ENCODE measurements at places on chromosomes 2 and 18.

DNA sequence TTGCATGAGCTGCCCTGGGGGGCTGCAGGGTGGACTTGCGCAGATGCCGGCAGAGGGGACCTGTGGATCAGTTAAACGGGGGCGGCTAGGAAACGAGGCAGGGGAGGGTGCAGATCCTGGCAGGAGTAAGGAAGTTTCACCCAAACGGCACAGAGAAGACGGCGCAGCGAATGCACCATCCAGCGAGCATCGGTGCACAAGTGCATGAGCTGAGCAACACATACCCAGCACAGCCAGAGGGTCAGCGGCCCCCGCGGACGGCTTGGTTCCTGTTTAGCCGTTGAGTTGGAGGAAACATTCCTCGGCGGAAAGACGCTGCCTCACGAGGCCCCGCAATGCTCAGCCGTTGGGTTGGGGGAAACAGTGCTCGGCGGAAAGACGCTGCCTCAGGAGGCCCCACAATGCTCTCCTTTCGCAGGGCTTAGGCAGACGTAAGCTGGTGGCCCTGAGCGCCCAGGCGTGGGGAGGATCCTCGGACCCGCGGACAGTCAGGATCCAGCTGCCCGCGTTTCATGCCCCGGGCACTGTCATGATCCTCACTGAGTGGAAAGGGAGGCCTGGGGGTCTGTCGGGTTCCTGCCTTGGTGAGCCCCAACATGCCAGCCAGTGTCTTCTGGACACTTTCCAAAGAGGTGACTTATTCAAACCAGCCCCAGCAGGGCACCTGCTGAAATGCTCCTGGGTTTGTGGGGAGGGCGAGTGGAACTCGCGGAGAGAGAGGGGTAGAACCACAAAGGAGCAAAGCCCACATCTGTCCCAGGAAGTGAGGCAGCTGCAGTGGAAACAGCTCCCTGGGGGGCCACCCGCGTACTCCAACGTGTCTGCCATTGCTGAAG is 86.3 kb downstream of the NDUFA10 start:
- DNase-seq, result no peak

DNA sequence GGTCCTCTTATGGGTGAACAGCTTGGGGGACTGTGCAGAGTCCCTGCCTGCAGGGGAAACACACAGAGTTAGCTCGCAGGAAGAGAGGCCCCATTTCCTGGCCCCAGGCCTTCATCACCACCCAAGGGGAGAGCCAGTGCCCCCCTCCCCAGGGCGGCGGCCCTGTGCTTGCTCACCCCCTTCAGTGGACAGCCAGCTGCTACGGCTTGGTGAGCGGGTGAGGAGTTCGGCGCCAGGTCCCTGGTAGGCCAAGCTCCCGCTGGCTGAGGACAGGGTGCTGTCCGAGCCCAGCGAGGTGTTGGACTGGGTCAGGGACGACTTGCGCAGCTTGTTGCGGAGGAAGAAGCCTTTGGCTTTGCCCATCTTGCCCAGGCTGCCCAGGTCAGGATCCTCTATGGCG is 17.2 kb upstream of the SFXN5 start:
- no peak for DNase-seq

GRCh38 chr2:180607514-180608049 is 372.8 kb upstream of the UBE2E3 start:
- no peak for DNase-seq

GRCh38 chr2:63408530-63408929 is 179.7 kb downstream of the WDPCP start:
- DNase-seq, result no peak

- DNase-seq, result no peak
These were observed 30.2 kb upstream of the ROCK1 start for GRCh38 chr18:21141668-21142422.

DNA sequence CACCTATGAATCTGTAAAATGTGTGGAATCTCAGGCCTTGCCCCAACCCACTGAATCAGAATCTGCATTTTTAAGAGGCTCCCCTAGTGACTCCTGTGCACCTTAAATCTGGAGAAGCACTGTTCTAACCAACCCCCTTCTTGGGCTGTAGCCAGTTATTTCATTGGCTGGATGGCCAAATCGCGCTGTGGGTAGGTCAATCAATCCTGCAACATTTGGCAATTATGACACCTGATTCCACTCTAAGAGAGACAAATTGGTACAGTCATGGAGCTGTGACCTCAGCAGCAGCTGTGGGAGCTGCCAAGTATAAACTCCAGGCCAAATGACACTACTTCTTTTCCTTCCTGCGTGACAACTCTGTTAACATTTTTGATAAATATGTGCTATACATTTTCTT is 208.7 kb downstream of the CLIP4 start:
- DNase-seq, result no peak

- no peak for DNase-seq
These were observed 133.0 kb downstream of the FSHR start for GRCh38 chr2:49021271-49021670.

GRCh38 chr2:209901172-209901571 is 101.3 kb upstream of the RPE start:
- DNase-seq, result no peak

DNA sequence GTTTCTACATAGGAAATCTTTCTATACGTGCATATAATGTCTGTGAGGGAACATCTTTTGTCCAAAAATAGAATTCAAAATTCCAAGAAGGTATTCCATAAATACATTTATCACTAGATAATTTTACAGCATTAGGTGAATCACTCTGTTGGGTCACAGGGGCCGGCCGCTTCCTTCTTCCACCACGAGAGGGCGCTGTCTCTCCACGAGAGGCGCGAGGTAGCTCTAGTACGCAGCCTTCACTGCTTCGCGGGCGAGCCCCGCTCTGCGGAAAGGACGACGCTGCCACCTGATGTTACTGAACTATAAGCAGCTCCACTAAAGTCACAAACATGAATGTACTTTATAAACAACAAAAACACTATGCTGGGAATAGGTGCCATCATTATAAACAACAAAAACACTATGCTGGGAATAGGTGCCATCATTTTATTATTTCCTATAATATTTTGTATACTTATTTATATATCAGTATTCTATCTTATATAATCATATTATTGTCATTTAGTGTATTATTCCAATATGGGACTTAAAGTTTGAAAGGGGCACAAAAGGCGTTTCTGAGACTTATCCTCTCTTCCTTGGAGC is 69.4 kb upstream of the REV1 start:
- DNase-seq, result peak; percentile 81

- peak; percentile 73 for DNase-seq
These were observed 64.2 kb downstream of the RBMS1 start for GRCh38 chr2:160429248-160430000.

GRCh38 chr2:230447455-230448451 is 31.8 kb downstream of the SP100 start:
- no peak for DNase-seq

DNA sequence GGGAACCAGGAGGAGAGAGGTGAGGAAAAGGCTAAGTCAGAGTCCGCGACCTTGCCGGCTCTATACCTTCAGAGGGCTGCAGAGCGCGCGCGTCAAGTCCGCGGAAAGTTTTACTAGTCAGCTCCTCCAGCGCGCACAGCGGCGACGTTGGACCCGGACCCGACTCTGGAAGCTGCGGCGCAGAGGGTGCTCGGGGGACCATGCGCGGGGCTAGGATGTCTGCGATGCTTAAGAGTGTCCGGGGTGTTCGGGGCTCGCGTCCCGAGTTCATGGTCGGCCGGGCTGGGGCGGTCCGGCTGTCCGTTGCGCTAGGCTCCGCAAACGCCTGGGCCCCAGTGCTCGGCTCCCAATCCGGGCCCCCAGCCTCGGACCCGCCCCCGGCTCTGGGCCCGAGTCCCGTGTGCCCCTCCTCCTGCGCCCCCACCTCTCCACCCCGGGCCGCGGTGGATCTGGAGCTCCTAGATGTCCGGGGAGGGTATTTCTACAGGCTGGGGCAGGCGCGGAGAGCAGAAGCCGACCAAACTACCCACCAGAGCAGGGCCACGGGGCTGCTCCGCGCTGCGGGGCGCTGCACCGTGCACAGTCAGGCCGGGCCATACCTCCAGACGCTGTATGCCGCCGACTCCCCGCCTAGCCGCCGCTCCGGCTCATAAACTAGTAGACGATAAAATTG is at the start of gene LBX2:
Gene LBX2, minus strand, starts transcription at position 337 of the 673 bp plus-strand sequence. Its CDS starts 66 bp downstream, at position 271.
- DNase-seq, result no peak

DNA sequence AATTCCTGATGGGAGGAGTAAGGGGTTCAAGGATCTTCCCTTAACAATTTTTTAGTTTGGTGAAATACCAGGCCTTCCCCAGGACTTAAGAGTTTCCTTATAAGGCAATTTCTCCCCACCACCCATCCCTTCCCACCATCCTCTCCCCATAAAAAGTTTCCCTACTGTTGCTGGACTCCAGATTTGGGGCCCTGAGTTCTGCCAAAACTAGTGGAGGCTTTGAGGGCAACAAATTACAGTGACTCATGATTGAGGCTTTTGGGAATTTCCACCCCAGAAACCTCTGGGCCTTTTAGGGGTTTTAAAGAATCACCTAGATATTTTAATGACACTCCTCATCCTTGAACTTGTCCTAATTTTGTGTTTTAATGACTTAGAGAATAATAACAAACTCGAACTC is 14.3 kb upstream of the EN1 start:
- DNase-seq, result no peak

- DNase-seq, result no peak
These were observed 54.6 kb downstream of the LAMA3 start for GRCh38 chr18:23743733-23744333.

DNA sequence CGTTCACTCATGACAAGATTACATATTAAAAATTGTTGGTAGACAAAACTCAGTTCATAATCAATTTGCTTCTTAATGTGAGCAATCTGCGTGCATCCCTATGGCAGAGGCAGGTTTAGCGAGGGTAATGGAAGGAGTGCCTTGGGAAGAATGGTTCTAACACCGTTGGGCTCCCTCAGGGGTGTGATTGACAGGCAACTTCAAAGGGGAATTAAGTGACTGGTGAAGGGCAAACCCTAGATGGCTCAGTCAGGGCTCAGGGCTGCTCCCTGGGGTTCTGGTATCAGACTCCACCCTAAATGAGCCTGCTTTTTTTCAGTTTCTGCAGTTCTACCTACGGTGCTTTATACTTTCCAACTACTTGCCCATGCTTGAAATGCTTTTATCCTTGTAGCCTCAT is 419.5 kb upstream of the CELF4 start:
- no peak for DNase-seq

- peak; percentile 72 for DNase-seq
These were observed at the start of gene SPDYA for GRCh38 chr2:28810384-28811285. Gene SPDYA (plus strand): TSS chr2:28810834. CDS start chr2:28816015, 5,181 bp downstream.

- no peak for DNase-seq
These were observed 22.3 kb downstream of the KIAA1328 start for GRCh38 chr18:36851202-36851590.

GRCh38 chr2:134120733-134121630 is 132.9 kb upstream of the MGAT5 start:
- peak; percentile 31 for DNase-seq

- DNase-seq, result no peak
These were observed 107.1 kb upstream of the POU3F3 start for GRCh38 chr2:104746858-104747257.

GRCh38 chr2:39007875-39008504 is 112.9 kb downstream of the SOS1 start:
- DNase-seq, result no peak

- no peak for DNase-seq
These were observed 39.4 kb downstream of the PXDN start for GRCh38 chr2:1704631-1705556.

DNA sequence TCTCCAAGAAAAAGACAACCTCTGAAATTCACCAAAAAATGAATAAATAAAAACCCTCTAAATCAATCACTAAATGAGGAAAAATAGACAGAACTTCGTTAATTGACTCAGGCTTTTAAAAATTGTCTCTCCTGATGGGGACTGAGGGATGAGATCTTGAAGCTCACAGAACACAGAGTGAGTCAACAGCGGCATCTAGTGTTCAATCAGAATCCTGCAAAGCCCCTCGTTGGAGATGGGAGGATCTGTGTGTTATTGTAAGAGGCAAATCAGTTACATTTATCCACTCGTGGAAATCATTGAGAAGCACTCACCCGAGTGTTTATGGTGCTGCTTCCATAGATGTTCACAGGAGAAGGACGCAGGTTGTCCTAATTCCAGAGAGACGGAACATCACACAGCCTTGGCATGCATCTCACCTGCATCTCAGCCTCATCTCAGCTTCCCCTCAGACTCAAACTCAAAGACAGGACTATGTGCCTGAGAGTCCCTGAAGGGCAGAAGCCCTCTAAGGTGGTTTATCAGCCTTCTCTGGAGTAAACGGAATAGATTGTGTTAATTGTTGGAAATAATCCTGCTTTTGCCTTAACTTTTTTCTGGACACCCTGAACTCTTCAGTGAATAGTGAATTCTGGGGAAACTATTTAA is 82.0 kb downstream of the MREG start:
- DNase-seq, result peak; percentile 63

- DNase-seq, result no peak
These were observed 12.9 kb upstream of the POU3F3 start for GRCh38 chr2:104840893-104841585.

GRCh38 chr2:219118504-219118903 is 42.1 kb downstream of the NHEJ1 start:
- no peak for DNase-seq

DNA sequence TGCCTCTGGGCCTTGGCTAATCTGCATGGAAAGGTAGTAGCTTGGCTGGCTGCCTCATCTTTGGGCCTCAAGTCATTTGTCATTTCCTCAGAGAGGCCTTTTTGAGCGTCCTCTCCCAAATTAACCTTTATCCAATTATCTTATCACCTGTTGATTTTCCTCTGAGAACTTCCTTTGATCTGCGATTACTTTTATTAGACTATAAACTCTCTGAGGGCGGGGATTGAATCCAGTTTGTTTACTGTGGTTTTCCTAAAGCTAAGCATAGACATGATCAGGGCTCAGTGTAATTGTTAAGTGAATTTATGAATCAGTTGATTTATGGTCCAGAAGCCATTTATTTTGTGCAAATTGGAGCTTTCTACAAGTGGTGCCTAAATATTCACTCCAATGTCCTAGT is 7.5 kb downstream of the RPE start:
- DNase-seq, result no peak

GRCh38 chr2:15584767-15585469 is 6.8 kb upstream of the DDX1 start:
- DNase-seq, result no peak

DNA sequence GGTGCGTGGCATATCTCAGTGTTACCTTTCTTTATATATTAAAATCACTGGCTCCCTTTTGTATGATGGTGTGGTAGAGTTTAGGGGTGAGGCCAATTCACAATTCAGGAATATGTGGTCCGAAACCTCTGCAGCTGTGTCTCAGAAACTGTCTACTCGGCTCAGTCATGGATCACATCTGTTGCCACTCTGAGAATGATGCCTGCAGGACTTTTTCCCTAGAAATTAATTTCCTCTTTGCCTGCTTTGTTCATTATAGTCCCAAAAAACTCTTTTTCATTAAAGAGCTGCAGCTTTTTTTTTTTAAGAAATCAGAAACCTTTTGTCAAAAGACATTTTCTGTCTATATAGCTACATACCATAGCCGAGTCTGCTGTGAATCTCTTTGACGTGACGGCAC is 104.9 kb upstream of the NFATC1 start:
- DNase-seq, result no peak

DNA sequence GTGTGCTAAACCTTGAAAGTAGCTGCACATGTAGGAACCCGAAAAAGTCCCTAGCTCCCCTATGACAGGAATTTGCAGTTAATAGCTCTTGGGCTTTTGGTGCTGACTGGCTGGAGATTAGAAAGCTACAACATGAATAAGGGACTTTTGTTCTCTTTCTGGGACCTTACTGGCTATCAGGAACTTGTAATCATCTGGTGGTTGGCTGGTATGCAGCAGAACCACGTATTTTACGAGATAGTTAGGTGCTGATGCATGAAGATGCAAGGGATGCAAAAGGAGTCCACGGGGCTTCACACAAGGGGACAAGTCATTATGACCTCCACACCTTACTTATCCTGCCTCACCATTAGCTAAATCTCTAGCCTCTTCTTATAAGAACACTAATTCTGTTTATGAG is 190.2 kb upstream of the NRXN1 start:
- no peak for DNase-seq
